ENCODE measurements at places on chromosomes 5 and 9.

DNA sequence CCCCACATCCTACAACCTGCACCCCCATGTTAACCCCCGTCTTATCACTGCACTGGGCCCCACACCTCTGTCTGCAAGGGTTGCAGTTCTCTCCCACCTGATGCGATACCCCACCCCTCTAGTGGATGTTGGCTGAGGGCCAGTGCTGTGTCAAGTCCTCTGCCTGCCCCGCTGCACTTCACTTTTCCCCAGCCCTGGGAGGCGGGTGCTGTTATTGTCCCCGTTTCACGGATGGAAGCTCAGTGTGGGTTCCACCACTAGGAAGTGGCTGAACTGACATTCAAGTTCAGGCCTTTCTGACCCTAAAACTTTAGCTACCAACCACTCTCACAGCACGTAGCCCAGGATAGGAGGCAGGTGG is 3.5 kb downstream of the SNCB start:
- no peak for DNase-seq

GRCh38 chr9:136808075-136808805 is 492 bp downstream of the RABL6 start:
- no peak for DNase-seq

DNA sequence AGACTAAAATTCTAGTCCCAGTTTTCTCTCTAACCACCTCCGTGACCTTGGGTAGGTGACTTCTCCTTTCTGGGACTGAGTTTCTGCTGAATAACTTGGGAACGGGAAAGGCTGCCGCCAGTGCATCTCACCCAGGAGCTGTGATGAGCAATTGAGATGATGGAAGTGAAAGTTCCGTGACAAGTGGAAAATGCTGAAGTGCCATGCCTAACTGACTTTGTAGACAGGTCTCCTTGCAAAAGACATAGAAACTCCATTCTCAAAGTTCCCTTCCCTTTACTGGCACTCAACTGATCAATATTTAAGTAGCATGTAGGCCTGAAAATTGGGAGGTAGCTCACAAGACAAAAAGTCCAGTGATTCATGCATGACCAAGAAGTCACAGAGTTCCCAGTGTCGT is 6.3 kb upstream of the ADAM19 start:
- no peak for DNase-seq

DNA sequence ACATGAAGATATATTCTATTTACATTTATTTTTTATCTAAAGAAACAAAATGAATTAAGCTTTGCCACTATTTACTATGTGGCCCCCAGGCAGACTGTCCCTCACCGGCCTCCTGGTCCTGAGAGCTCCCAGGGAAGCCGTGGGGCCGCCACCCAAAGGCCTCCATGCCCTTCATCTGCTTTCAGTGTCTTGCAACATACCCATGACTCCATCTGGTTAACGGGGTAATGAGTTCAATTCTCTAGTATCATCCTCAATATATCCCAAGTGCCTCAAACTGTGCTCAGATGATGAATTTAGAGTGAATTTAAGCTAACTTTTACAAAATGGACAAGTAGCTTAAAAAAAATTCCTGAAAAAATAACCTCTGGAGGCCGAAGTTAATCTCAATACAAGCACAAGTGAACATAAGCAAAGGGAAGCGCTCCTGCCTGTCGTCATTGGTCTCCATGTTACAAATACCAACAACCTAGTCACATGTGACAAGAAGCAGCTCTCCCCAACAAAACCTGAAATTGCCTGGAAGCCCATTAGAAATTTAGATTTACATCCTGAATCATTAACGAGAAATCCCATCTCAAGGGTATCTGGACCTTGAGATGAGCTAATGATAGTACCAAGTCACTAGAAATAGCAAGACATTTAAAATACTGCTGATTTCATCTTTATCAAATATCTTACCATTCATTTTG is 26.1 kb downstream of the DAP start:
- DNase-seq: no peak

- DNase-seq: no peak
These were observed 6.1 kb downstream of the GARIN3 start for GRCh38 chr5:157160001-157160400.

DNA sequence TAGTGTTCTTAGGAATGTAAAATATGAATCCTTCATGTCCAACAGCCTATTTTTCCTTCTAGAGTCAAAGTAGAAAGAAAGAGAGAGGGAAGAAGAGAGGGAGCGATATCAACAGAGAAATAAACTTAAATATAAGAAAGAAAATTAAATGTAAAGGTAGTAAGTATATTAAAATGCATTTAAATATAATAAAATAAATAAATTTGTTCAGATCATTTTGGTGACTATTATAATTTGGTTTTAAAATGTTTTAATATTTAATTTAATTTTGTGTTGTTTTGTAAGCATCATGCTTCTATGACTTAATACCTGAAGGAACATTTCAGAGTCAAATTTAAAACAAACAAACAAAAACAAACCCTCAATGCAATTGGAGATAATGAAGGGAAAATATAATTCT is 405.2 kb upstream of the IRX1 start:
- no peak for DNase-seq

DNA sequence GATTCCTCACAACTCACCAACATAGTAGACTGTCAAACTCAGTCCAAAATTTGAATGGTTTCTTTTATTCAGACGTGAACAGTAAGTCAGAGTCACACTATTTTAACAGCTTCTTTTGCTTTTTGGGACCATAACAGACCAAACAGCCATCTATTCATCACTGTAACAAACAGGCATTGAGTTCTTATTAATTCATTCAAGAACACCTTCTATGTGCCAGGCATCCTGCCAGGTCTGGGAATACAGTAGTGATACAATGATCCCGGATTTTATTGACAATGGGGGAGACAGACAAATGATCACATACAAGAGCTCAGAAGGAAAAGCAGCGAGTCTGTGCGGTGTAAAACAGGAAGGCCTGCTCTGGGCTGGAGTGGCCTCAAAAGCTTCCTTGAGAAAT is 153.3 kb upstream of the ERCC6L2 start:
- DNase-seq: no peak

DNA sequence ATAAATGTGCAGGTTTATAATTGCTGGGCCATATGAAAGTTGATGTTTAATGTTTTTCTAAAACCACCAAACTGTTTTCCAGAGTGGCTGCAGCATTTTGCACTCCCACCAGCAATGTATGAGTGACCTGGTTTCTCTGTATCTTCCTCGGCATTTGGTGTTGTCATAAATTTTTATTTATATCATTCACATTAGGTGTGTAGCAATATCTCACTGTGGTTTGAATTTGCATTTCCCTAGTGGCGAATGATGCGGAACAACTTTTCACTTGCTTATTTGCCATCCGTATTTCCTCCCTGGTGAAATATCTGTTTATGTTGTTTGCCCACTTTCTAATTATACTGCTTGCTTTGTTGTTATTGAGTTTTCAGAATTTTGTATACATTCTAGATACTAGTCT is 295.7 kb upstream of the TUT7 start:
- no peak for DNase-seq

DNA sequence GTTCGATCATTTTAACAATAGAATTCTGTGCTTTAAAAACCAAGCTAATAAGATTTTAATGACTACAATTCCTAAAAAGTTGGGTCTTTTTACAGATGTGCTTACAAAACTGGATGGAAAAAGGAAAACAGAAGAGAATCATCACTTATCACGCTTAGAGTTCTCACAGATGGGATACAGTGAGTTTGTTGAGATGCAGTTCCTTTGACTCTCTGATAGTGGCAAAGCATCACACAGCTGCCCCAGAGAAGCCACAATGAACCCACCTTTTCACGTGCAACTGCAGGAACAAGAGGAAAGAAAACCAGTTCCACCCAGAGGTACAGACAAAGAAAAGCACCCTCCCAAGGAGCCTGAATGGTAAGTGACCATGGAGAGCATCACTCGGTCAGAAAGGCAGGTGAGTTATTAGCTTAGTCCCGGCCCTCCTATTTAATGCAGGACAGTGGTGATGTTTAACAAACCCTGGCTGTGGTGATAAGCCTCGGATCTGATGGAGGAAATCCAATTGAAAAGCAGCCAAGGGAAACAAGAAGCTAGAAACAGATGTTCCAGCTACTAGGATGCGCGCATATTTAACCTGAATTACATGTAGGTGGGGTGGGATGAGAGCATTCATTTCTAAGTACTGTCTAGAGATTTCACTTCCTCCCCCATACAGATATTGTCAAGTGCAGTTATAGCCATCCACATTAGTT is 167.7 kb downstream of the TARS1 start:
- DNase-seq: no peak

DNA sequence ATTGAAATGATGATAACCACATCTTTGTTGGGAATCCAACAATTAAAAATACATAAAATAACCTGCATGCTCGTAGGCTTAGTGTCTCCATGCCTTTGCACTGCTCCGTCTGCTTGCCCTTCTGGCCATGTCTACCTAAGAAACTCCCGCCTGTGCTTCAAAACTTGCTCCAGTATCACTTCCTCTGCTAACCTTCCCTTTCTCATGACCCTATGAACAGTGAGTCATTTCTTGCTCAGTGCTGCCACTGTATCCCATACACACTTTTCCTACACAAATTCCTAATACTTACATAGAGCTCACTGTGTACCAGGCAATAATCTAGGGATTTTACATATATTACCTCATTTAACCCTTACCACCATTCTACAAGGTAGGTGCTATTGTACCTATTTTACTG is 33.5 kb downstream of the TMEM245 start:
- DNase-seq: no peak

- DNase-seq: no peak
These were observed 134.4 kb downstream of the ERCC6L2 start for GRCh38 chr9:96009690-96010472.

DNA sequence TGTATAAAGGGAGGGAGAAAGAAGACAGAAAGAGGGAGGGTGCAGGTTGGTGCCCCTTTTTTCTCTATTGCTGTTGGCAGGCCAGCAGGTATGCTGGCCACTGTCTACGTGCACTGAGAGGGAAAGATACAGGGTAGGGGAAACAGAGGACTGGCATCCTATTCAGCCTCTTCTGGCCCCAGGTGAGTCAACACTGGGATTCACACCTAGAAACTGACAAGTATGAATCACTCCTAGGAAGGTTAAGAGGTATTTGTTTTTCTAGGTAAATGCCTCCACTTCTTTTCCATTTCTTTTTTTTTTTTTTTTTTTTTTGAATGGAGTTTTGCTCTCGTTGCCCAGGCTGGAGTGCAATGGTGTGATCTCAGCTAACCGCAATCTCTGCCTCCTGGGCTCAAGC is 2.8 kb upstream of the UBAP1 start:
- DNase-seq: no peak

- peak; percentile 84 for DNase-seq
These were observed 93.7 kb upstream of the DAP start for GRCh38 chr5:10854506-10855277.

DNA sequence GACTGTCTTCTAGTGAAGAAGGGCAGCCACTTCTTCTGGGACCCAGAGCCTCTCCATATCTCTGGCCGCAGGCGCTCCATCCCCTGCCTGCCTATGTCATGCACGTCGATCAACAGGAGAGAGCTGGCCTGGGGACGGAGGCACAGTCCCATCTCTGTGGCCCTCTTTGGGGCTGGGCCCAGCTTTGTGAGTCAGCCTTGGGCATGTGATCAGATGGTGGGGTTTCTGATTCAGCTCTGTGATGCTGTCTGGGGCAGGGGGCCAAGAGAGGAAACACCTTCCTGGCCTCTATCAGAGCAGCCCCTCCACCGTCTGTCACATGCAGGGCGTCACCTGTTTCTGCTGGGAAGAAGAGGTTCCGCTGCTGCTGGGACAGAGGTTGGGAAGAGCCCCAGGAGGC is 72.6 kb downstream of the MVB12B start:
- no peak for DNase-seq

DNA sequence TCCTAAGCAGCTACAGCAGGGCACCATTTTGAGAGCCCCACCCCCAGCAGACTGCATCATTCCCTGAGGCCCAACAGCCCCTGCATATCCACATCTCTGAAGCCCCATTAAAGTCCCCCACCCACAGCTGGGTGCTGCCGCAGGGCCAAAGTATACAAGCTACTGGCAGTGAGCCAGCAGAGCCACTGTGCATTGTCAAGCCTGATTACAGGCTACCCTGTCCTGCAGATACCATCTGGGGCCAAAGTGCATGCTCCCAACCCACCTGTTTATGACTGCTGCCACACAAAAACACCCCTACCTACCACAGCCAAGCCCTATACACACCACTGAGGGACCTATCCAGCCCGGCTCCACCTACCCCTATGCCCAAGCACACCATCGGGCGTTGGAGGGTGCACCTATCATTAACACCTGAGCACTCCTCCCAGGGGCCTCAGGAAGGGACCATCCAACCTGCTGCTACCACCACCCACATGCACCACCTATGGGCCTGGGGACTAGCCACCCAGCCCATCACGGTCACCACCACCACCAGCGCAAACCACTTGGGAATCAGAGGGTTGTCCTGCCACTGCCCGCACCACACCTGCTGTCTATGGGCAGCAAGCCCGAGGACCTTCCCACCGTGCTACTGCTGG is 105.0 kb downstream of the PLPP1 start:
- DNase-seq: no peak

- no peak for DNase-seq
These were observed 250.3 kb downstream of the DMAC1 start for GRCh38 chr9:7549249-7549648.

DNA sequence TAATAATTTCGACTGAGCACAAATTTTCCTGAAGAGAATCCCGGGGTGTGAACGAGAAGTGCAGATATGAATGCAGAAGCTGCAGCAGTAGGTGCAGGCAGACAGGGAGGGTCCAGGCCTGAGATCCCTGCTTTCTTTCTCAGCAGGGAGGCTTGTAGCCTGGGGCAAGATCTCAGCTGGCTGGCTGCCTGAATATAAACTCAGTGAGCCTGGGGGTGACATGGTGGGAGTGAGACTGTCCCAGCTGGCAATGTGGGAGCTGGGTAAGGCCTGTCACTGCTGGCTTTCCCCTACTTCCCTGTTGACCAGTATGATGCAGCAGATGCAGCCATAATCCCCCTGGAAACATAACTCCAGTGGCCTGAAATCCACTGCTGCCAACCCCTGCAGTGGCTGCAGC is 325.2 kb downstream of the CETN3 start:
- no peak for DNase-seq

GRCh38 chr5:168877132-168877892 is 298.1 kb upstream of the PANK3 start:
- no peak for DNase-seq

- DNase-seq: no peak
These were observed 406.3 kb downstream of the PDE4D start for GRCh38 chr5:59487068-59487686.

DNA sequence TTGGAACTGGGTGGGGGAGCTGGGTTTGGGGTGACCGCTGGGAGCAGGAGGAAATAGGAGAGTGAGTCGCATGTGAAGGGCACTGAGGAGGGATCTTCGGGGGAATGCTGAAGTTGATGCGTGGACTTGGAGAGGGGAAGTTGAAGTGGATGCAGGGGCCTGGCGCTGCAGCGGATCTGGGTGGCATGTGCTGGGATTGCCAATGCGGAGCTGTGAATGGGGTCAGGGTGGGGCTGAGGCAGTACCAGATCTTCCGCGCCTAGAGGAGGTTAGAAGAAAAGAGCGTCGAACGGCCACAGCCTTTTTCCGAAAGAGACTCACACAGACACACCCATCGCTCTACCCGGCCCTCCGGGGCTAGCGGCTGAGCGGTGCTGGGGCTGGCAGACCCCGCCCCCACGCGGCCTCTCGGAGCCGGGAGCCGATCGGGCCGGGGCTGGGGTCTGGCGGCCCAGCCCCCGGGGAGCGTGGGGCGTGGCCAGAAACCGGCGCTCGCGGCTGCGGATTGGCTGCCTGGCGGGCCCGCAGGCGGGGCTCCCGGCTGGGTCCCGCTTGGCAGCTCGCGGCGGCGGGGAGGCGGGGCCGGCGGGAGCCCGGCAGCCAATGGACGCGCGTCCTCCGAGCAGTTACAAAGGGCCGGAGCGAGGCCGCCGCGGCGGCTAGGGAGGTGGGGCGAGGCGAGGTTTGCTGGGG is at the start of gene TGFBR1:
TGFBR1 (plus strand) TSS at position 655 of the 693 bp plus-strand sequence. CDS start 93 bp downstream, outside the sequence.
- DNase-seq: peak; percentile 96

GRCh38 chr5:168432903-168433302 is 53.4 kb upstream of the RARS1 start:
- no peak for DNase-seq

All from GDM1 (cell line).